ENCODE measurements at places on chromosomes 16 and 17. TPM values are rescaled to one million over a fixed set of nuclear protein-coding genes. Genes with fewer than 3 reads are reported as not detected.
A peak's percentile ranks its signal among the peaks of the same experiment; 100 is the strongest.

ENPP7 gene
- total RNA-seq, result 1.7 TPM

ACLY gene
- 133 TPM for total RNA-seq

KRT12 gene
- not detected for total RNA-seq

SOX15 gene
- not detected for total RNA-seq

IRF8 gene
- 17.1 TPM for total RNA-seq

HLF gene
- total RNA-seq, result 59.3 TPM

GINS2 gene
- total RNA-seq, result 0.17 TPM

FBXW10B gene
- not detected for total RNA-seq

SLC38A7 gene
- 18.7 TPM for total RNA-seq

NACA2 gene
- not detected for total RNA-seq

OR2C1 gene
- 0.08 TPM for total RNA-seq

PABPN1L gene
- not detected for total RNA-seq

DNA sequence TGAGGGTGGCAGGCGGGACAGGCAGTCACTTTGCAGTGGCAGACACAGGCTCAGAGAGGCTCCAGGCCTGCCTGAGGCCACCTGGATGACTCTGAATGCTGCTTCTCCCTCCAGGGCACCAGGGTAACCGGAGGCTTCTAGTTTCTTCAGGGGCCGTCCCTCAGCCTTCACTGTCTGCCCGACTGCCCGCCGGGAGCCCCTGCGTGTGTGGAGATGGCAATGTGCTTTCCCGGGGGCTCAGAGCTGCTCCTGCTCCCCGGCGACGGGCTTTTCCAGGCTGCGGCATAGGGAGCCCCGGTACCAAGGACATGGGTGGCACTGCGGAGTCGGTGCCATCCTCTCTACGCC lies 51.5 kb downstream of the CBFA2T3 start:
- no peak for DNase-seq

DNA sequence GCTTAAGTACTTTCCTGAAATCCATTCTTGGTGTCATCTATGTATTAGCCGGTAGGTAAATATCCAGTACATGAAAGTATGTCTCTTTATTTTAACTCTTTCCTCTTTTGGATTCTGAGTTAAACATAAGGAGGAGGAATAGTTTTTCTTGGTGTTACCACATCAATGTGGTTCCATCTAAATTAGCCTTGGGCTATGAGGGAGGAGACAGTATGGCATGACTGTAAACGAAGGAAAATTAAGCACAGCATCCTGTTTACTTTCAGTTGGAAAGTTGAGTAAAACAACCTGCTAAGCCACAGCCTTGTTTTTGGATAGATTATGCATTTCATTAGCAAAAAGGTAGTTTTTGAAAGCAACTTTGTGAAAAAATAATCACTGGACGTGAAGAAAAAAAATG lies 693.0 kb upstream of the SOX9 start:
- DNase-seq, result no peak

- DNase-seq, result no peak
Measured at GRCh38 chr16:83810901-83811300, 3.1 kb downstream of the HSBP1 start.

DNA sequence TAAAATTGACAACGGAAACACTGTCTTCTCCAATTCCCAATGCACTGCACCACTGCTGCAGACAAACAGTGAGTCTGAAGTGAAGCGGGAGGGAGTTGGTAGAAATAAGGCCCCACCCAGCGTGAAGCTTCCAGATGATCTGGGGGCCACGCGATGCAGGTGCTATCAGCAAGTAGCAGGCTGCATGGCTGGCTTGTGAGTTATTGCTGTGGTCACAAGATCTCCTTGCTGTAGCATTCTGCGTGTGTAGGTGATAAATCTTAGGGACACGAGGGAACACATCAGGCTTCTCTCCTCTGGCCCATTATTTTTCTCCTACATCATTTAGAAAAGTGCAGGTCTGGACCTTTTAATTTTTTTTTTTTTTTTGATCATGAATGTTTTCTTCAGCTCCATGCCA lies 407.6 kb downstream of the TMEM114 start:
- DNase-seq, result peak; percentile 48

DNA sequence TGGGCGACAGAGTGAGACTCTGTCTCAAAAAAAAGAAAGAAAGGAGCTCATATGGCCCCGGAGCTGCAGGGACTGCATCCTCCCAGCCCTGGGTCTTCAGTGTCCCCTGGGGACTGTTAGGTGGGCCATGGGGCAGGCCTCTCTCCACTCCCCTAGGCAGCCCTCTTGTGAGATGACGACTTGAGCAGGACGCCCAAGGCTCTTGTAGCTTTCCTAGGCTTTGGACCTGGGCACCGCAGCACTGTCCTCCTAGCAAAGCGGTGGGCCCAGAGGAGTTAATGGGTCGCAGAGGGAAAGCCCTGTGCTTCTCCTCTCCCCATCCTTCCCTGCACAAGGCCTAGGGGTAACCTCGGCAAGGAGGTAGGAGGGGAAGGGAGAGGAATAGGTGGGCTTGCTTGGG lies 202.2 kb downstream of the NTN1 start:
- no peak for DNase-seq

- DNase-seq, result no peak
Measured at GRCh38 chr16:11886881-11887280, 28.9 kb downstream of the GSPT1 start.

DNA sequence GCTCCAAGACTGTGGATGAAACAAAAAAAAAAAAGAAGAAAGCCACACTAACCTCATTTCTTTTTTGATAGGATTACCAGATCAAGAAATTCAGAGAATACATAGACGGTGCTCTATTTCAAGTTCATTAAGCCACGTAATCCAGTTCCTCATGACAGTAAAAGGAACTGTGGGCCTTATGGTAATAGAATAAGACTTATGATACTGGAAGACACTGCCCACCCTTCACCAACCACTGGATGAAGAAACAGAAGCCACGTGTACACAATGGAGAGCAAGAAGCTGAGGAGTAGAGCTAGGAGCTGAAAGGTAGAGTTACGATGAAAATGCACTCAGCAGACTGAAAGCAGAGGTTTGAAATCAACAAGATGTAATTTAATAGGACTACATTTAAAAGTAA lies 11.2 kb downstream of the NCBP3 start:
- DNase-seq, result no peak

- no peak for DNase-seq
Measured at GRCh38 chr16:27152801-27153200, 50.5 kb upstream of the KDM8 start.

- DNase-seq, result peak; percentile 95
Measured at GRCh38 chr16:3027983-3028715, 4.3 kb downstream of the THOC6 start.

GRCh38 chr16:1993731-1994131 lies 4.0 kb downstream of the SYNGR3 start:
- no peak for DNase-seq

GRCh38 chr16:65212791-65213190 lies 90.9 kb upstream of the CDH11 start:
- no peak for DNase-seq

DNA sequence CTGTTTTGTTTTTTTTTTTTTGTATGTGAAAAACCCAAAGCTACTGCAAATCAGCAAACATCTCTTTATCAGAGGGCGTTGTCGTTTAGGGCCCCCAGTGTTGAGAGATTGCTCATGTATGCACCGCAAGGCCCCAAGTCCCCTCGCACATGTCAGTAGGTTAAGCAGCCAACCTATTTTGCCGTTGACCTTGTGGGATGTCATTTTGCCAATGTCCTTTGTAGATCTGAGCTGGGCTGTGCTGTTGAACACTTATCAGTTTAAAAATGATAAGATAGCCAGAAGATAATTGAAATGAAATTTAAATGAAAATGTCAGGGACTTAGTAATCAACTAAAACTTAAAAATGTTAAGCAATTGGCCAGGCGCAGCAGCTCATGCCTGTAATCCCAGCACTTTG lies 26.2 kb downstream of the ARSG start:
- DNase-seq, result no peak

GRCh38 chr16:82848013-82848412 lies 221.2 kb downstream of the CDH13 start:
- DNase-seq, result no peak

GRCh38 chr17:79095345-79096055 lies 20.9 kb downstream of the ENGASE start:
- DNase-seq, result no peak

DNA sequence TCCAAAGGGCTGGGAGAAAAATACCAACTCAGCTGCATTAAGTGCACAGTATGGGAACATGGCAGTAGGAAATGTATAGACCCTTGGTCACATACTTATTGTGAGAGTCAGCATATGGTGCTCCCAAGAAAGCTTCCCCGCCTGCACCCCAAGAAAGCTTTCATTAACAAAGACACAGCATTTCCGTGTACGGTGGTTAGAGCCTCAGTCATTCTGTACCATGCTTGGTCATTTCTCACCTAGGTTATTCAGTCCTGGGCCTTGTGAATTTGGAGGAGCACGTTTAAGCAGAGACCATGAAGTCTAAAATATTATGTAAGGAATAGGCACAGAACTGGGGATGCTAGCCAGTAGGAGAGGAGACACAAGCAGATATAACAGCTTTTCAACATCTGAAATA lies 56.1 kb downstream of the ESRP2 start:
- no peak for DNase-seq

- DNase-seq, result no peak
Measured at GRCh38 chr16:12900156-12900555, 1.2 kb upstream of the SHISA9 start.

GRCh38 chr17:19654896-19655295 lies 6.3 kb downstream of the ALDH3A2 start:
- DNase-seq, result no peak

- no peak for DNase-seq
Measured at GRCh38 chr17:17940441-17940911, 31.7 kb downstream of the TOM1L2 start.

GRCh38 chr16:4544473-4544872 lies 5.9 kb upstream of the CDIP1 start:
- no peak for DNase-seq

GRCh38 chr17:37405955-37406634 lies 541 bp downstream of the ACACA start:
- DNase-seq, result no peak

DNA sequence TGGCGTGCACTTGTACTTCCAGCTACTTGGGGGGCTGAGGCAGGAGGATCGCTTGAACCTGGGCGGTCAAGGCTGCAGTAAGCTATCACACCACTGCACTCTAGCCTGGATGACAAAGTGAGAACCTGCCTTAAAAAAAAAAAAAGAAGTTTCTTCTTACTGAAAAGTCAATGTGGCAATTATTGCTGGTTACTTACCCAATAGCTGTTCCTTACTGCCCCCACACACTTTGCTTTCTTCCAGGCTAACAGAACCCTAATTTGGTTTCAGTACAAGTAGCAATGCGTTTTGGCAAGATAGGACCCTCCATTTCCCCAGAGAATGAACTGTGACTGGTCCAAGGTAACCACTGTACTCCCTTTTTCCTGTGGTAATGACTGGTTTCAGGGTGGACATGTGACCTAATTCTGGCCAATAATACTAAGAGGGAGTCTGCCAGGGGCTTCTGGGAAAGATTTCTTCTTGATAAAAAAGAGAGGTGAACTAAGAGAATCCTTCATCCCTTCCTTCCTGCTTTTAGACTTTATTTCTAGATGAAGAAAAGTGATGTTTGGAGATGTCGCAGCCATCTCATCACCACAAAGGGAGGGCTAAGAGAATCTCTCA lies 58.8 kb upstream of the MSI2 start:
- DNase-seq, result no peak

GRCh38 chr16:83920894-83921491 lies 22.1 kb downstream of the MLYCD start:
- no peak for DNase-seq
